Stimulated activated CD8-positive, alpha-beta memory T cell treated with anti-CD3 and anti-CD28 coated beads, Interleukin-7, amount 100 ng/mL, for 1 hour (primary cell): ENCODE measurements at places on chromosomes 7 and 10.

- DNase-seq, result no peak
These were observed 5.5 kb upstream of the ZNF316 start for GRCh38 chr7:6631605-6632004.

GRCh38 chr7:5442757-5443305 is 19.2 kb upstream of the TNRC18 start:
- DNase-seq, result no peak

DNA sequence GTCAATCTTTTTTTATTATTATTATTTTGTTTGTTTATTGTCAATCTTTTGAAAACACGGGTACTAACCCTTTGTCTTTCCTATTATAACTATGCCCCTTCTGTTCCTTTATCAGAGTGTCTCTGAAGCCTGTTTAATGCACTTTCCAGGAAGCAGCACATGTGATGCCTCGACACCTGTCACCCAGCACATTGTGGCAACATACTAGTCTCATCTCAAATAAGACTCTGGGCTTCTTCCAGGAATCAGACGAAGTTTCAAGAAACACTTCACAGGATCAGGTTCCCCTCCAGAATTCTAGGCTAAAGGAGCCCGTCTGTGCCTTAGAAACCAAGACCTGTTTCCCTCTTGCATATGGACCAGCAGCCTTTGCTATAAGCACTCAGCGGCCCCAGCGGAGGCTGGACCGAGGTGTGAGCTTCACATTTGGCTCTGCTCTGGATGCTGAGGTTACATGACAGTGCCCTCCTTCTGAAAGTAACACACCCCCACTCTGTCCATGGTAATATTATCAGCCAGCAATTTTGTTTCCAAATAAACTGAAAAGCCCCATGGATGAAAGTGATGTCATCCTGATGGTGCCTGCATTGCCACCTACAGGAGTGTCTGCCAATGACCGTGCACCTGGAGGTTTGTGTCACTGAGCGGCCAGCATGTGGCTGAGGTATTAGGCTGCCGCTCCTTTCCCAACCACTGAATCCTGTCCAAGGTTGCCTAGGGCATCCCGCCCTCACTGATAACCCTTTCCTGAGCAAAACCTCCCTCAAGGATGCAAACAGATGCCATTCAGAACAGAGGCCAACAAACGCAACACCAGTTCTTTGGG is 38.1 kb downstream of the MKI67 start:
- no peak for DNase-seq

- no peak for DNase-seq
These were observed 472 bp downstream of the PDAP1 start for GRCh38 chr7:99407872-99408378.

DNA sequence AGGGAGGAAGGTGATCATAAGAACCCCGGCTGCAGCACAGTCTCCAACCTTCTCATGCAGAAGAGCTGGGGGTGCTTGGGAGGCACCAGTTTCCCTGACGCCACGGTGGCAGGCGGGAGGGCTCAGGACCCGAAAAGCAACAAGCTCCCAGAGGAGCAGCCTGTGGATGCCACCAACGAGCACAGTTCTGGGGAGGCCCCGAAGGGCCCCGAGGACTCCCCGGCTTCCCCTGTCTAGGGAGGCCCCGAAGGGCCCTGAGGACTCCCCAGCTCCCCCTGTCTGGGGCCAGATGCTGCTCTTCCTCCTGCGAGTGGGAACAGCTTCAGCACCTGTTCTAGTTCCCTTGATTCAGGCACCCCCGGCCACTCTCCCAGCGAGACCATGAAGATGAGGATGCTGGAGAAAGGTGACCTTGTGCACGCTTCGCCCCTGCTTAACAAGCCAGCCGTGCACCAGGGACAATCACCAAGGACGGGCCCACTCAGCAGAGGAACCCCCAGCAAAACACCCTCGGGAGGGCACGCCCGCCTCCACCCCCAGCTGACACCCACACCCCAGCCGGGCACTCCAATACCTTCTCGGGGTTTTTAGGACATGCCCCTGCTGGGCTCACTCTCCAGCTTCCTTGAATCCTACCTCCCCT is 112.5 kb downstream of the PTPRN2 start:
- no peak for DNase-seq
